ENCODE measurements at places on chromosomes 2 and 18.

- DNase-seq: no peak
Observed at GRCh38 chr2:215609089-215610032, 173.5 kb upstream of the FN1 start.

- DNase-seq: peak; percentile 83
Observed at GRCh38 chr2:136118819-136119716, 1.1 kb upstream of the CXCR4 start.

DNA sequence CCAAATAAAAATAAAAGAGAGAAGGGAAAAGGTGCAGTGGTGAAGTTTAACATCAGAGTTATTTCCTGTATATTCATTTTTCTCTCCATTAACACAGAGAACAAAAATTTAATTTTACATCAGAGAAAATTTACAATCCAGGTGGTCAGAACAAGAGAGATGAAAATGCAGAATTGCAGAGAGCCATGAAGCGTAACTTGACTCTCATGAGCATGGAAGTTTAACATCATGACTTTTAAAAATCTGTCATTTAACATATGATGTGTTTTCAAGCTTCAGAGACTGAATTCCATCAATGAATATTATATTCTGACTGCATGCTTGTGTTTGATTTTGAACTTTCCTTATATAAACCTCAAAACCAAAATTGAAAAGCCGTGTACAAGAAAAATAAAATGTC is 79.3 kb upstream of the ZNF397 start:
- DNase-seq: no peak

DNA sequence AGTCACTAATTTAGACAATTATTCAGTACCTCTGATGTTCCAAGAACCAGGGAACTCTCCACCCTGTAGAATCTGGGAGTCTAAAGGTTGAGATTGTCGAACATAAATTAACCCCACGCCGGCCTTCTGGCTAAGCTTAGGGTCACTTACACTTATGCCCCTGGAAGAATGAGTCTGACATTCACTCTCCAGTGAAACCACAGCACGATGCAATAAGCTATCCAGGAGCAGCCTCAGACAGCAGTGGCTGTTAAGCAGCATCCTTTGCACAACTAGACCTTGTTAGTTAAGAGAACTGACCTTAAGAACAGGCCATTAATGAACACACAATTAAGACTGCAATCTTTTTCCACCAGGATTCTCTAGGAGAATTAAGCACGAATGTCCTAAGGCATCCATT is 25.0 kb downstream of the SH3YL1 start:
- DNase-seq: no peak

GRCh38 chr2:230793572-230794359 is 71.0 kb upstream of the ITM2C start:
- DNase-seq: peak; percentile 70
